ENCODE measurements at places on chromosomes 1 and 21. TPM values are rescaled to one million over a fixed set of nuclear protein-coding genes. Genes with fewer than 3 reads are reported as not detected.

GRCh38 chr1:157101149-157101548 lies 1.5 kb upstream of the ETV3L start:
- H3K4me3 ChIP-seq = no peak overlapping the region
- no peaks in the 10 kb centered on the region for H3K36me3 ChIP-seq
- DNase-seq = no peak
- H3K4me1 ChIP-seq = peaks cover 10% of the 10 kb centered on the region
- no peak overlapping the region for H3K27ac ChIP-seq

DNA sequence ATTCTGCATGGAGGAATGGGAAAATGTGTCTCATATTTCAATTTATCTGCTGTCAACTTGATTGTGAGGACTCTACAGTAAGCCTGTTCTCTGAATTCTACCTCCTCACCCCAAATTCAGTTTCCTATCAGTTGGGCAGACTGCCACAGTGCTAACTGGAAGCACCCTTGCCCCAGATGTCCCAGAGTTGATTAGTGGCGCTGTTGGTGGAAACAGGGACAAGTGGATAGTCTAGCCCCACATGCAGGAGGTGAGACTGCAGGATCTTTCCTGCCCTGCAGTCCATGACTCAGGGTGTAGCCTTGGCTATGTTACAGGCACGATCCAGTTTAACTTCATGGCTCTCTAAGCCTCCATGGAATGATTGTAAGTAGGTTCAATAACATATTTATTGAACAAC lies 22.1 kb downstream of the ADAM30 start:
- DNase-seq = no peak
- H3K4me1 ChIP-seq = peaks cover 62% of the 10 kb centered on the region
- no peaks in the 10 kb centered on the region for H3K36me3 ChIP-seq
- H3K4me3 ChIP-seq = no peak overlapping the region
- peak overlapping the region; percentile 93 for H3K27ac ChIP-seq

IFNAR1 gene
- 27.0 TPM for total RNA-seq

- no peaks in the 10 kb centered on the region for H3K27me3 ChIP-seq
- peaks cover 12% of the 10 kb centered on the region for H3K36me3 ChIP-seq
- H3K4me1 ChIP-seq = no peaks in the 10 kb centered on the region
Observed at GRCh38 chr1:67515324-67516080, 85.3 kb upstream of the SERBP1 start.

DNA sequence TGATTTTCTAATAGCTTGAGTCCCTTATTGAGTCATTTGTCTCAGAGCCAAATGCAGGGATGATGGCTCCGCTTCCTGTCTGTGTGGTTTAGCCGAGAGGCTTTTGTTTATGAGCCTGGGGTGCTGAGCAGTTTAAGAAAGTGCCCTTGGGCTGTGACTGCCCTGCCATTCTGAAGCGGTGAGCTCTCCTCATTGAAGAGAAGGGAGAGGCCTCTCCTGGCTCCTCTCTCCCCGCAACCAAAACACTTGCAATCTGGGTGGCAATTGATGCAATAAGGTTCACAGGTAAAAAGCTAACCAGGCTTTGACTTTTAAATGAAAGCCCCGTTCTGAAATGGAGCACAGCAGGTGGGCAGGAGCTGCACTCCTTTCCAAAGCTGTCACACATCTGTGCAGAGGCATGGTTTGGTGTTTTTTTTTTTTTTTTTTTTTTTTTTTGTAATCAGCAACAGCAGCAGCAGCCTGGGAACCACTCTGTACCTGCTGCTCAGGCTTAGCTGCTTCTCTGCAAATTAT lies 403.7 kb downstream of the SIPA1L2 start:
- H3K27me3 ChIP-seq = no peaks in the 10 kb centered on the region
- H3K27ac ChIP-seq = no peak overlapping the region
- DNase-seq = no peak

- peak overlapping the region; percentile 86 for H3K27ac ChIP-seq
- no peaks in the 10 kb centered on the region for H3K27me3 ChIP-seq
- no peak overlapping the region for H3K4me3 ChIP-seq
- no peaks in the 10 kb centered on the region for H3K36me3 ChIP-seq
- peaks cover 41% of the 10 kb centered on the region for H3K4me1 ChIP-seq
Observed at GRCh38 chr21:41217671-41218385, 49.9 kb downstream of the BACE2 start.

CELA2B gene
- not detected for total RNA-seq

- no peak overlapping the region for H3K4me3 ChIP-seq
- no peak for DNase-seq
- H3K36me3 ChIP-seq = no peaks in the 10 kb centered on the region
- H3K4me1 ChIP-seq = no peaks in the 10 kb centered on the region
- no peak overlapping the region for H3K27ac ChIP-seq
Observed at GRCh38 chr21:41827951-41828883, 50.9 kb downstream of the PRDM15 start.

DNA sequence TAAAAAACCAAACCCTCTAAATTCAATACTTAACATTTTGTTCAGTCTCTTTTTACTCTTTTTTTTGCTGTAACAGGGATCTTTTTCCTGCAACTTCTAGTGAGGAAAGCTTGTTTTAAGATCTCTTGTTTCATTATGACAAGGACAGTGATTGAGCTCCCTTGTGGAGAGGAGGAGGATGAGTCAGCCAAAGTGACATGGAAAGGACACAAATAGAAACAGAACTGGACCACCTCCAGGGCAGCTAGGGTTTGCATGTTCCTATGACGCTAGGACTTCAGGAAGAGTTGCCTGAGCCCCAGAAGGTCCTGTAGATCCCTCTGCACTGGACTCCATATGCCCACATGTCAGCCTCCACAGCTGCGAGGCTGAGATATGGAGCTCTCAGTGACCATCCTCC lies 212.6 kb upstream of the FAM78B start:
- no peaks in the 10 kb centered on the region for H3K36me3 ChIP-seq
- no peaks in the 10 kb centered on the region for H3K4me1 ChIP-seq
- peaks cover 15% of the 10 kb centered on the region for H3K27me3 ChIP-seq
- no peak overlapping the region for H3K4me3 ChIP-seq
- no peak overlapping the region for H3K27ac ChIP-seq

GRCh38 chr21:33293811-33294216 lies 27.6 kb downstream of the IL10RB start:
- H3K36me3 ChIP-seq = peaks cover 13% of the 10 kb centered on the region

- H3K36me3 ChIP-seq = no peaks in the 10 kb centered on the region
- no peak for DNase-seq
- H3K27ac ChIP-seq = no peak overlapping the region
- H3K4me1 ChIP-seq = peaks cover 11% of the 10 kb centered on the region
Observed at GRCh38 chr21:15079269-15079668, 14.5 kb upstream of the NRIP1 start.

PCP4 gene
- total RNA-seq = 18.1 TPM

FCGR3A gene
- not detected for total RNA-seq

DNA sequence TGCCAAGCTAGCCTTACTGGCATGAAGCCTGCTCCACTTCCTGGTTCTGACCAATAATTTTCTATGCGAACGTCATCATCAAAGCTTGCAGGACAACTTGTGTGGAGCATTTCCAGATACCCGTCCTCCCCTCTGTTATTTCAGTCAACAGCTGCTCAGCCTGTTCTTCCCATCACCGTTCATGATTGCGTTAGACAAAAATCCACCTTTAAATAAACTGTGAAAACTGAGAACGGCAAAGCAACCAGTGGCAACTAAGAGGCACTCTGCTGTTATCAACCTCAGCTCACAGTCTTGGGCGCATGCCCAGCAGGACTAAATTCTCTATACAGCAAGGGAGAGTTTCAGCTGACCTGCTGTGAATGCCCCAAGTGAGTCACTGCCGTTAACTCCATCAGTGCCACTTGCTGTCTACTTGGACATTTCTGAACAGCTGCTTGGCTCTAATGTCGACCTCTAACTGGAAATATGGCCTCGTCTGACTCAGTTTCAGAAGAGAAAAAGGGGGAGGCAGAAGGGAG lies 207.4 kb upstream of the RUNX1 start:
- no peaks in the 10 kb centered on the region for H3K27me3 ChIP-seq
- H3K4me3 ChIP-seq = peak overlapping the region; percentile 53
- peak; percentile 29 for DNase-seq
- H3K4me1 ChIP-seq = peaks cover 42% of the 10 kb centered on the region

GRCh38 chr1:33118274-33118673 lies 37.3 kb downstream of the AZIN2 start:
- H3K36me3 ChIP-seq = no peaks in the 10 kb centered on the region
- no peaks in the 10 kb centered on the region for H3K4me1 ChIP-seq
- H3K27me3 ChIP-seq = peaks cover 3% of the 10 kb centered on the region
- no peak overlapping the region for H3K27ac ChIP-seq

- H3K4me3 ChIP-seq = no peak overlapping the region
- no peak for DNase-seq
- peaks cover 24% of the 10 kb centered on the region for H3K36me3 ChIP-seq
- H3K4me1 ChIP-seq = peaks cover 55% of the 10 kb centered on the region
- H3K27ac ChIP-seq = peak overlapping the region; percentile 64
Observed at GRCh38 chr21:34128124-34128523, 54.7 kb downstream of the MRPS6 start.

CA6 gene
- not detected for total RNA-seq

ARHGEF19 gene
- 86.6 TPM for total RNA-seq

DNA sequence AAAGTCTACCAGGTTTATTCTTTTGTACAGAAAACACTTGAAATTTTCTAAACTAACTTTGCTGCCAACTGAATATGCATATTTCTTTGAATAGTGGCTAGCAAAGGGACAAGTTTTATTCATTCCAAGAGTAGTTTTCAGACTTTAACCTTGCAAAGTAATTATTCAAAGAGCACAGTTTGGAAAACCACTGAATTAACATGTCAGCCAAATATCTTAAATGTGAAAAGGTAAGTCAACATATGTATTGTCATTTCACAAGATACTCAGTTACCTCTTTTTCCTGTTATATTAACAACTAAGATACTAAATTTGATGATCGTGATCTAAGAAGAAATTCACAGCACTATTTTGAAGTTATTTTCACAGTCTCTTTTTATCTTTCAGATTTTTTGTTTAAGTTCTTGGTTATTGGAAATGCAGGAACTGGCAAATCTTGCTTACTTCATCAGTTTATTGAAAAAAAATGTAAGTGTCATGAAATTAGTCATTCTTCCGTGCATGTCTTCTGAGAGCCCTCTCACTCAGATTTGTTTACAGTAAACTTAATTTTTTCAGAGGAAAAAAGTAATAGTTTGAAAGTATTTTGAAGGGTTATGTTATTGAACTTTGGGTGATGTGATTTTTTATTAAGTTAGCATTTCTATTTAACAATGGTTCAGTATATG lies 15.3 kb downstream of the RAB4A start:
- H3K27me3 ChIP-seq = no peaks in the 10 kb centered on the region
- no peak for DNase-seq
- H3K36me3 ChIP-seq = peaks cover 30% of the 10 kb centered on the region

- no peaks in the 10 kb centered on the region for H3K36me3 ChIP-seq
- H3K4me1 ChIP-seq = no peaks in the 10 kb centered on the region
- DNase-seq = no peak
- H3K4me3 ChIP-seq = no peak overlapping the region
Observed at GRCh38 chr21:24294171-24294570, 1313.1 kb downstream of the MRPL39 start.

GRCh38 chr1:43991476-43992231 lies at the start of gene CCDC24:
TSS of gene CCDC24 (plus strand) at chr1:43991599. CDS start at chr1:43991879, 280 bp downstream.
- no peaks in the 10 kb centered on the region for H3K36me3 ChIP-seq
- peak within 1 kb of the TSS; percentile 85 for H3K4me3 ChIP-seq
- H3K27me3 ChIP-seq = no peaks in the 10 kb centered on the region
- DNase-seq = peak; percentile 76
- H3K4me1 ChIP-seq = peaks cover 12% of the 10 kb centered on the region

DNA sequence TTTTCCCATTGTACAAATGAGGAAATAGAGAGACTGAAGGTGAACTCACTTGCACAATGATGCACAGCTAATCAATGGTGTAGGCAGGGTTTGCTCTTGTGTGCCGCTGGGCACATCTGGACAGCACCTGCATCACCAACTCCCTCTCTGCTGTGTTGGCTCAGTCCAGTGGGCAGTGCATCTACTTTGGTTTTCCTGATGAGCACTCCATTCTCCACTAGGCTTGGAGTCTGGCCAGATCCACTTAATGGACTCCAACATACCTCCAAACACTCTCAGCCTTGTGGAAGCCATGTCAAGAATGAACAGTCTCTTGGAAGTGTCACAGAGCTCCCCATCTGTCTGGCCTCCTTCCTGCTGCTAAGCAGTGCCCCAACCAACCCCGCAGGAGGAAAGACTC lies 152.2 kb downstream of the HIVEP3 start:
- H3K27ac ChIP-seq = no peak overlapping the region
- no peak for DNase-seq
- H3K36me3 ChIP-seq = no peaks in the 10 kb centered on the region
- H3K4me1 ChIP-seq = peaks cover 23% of the 10 kb centered on the region
- H3K27me3 ChIP-seq = no peaks in the 10 kb centered on the region
- no peak overlapping the region for H3K4me3 ChIP-seq

GRCh38 chr1:93106226-93106625 lies 27.1 kb downstream of the MTF2 start:
- peak overlapping the region; percentile 64 for H3K27ac ChIP-seq
- DNase-seq = no peak
- H3K4me3 ChIP-seq = no peak overlapping the region
- no peaks in the 10 kb centered on the region for H3K27me3 ChIP-seq

NBPF9 gene
- 45.6 TPM for total RNA-seq

DNA sequence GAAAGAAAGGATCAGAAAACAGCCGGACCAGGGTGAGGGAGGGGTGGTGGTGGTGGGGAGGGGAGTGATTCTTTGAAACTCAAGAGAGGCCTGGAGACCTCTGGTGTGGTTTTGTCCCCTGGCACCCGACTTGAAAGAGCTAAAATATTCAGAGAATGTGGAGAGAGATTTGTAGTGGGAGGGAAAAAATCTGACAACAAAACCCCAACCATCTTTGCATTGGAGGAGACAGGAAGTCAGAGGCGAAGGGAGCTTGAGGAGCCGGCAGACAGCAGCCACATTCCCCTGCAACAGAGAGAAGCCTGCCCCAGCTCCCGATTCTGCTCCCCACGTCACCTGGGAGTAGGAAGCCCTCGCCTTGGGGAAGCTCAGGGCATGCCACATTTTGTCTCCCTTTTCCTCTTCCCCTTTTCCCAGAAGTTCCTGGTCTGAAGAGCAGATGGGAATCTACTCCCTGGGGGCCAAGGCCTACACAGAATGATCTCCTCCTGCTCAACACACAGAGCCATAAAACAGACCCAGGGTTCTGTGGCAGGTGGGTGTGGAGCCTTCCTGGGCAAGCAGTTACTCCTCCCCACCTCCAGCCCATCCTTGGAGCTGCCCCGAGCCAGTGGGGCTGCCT lies 84.9 kb downstream of the ITPKB start:
- peaks cover 46% of the 10 kb centered on the region for H3K4me1 ChIP-seq
- no peaks in the 10 kb centered on the region for H3K27me3 ChIP-seq
- no peaks in the 10 kb centered on the region for H3K36me3 ChIP-seq
- no peak for DNase-seq
- no peak overlapping the region for H3K4me3 ChIP-seq

GRCh38 chr1:67978890-67979516 lies 71.4 kb downstream of the DIRAS3 start:
- H3K4me1 ChIP-seq = peaks cover 4% of the 10 kb centered on the region
- no peak overlapping the region for H3K27ac ChIP-seq
- DNase-seq = no peak
- no peaks in the 10 kb centered on the region for H3K27me3 ChIP-seq
- H3K36me3 ChIP-seq = no peaks in the 10 kb centered on the region

DNA sequence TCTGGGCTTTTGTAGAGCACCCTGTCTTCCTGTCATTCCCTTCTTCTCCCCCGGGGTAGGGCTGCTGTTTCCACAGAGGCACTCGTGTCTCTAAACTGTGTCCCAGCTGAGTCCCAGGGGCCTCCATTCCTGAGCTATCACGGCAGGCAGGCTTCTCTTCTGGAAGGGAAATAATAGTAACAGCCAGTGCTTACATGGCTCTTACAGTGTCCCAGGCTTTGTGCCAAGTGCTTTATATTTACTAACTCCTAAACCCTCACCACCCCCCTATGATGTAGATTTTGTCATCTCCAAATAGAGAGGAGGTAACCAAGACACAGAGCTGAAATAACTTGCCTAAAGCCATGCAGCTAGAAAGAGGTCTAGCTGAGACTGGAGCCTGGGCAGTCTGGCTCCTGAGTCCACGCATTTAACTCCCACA lies 1.4 kb upstream of the CELF3 start:
- no peak overlapping the region for H3K4me3 ChIP-seq
- no peaks in the 10 kb centered on the region for H3K36me3 ChIP-seq
- H3K4me1 ChIP-seq = peaks cover 35% of the 10 kb centered on the region
- no peak for DNase-seq
- no peak overlapping the region for H3K27ac ChIP-seq
